ENCODE measurements at places on chromosomes 5 and 9.
A peak's percentile ranks its signal among the peaks of the same experiment; 100 is the strongest.

DNA sequence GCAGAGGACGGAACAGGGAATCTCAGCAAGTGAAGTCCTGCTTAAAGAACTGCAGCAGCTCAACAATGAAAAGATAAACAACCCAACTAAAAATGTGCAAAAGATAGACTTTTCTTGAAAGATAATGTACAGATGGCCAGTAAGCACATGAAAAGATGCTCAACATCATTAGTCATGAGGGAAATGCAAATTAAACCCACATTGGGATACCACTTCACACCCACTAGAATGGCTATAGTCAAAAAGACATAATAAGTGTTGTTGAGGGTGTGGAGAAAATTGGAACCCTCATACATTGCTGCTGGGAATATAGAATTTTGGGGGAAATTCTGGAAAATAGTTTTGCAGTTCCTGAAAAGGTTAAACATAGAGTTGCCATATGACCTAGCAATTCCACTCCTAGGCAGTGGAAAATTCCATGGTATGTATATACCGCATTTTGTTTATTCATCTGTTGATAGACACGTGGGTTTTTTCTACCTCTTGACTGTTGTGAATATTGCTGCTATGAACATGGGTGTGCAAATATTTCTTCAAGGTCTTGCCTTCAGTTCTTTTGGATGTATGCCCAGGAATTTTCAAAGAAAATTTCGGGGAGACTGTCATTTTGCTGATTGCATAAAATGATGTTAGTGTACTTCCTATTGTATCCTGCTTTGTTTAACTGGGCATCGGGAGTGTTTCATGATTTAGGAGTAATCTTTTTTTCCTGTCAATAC lies 7.2 kb downstream of the CNOT8 start:
- DNase-seq = no peak

DNA sequence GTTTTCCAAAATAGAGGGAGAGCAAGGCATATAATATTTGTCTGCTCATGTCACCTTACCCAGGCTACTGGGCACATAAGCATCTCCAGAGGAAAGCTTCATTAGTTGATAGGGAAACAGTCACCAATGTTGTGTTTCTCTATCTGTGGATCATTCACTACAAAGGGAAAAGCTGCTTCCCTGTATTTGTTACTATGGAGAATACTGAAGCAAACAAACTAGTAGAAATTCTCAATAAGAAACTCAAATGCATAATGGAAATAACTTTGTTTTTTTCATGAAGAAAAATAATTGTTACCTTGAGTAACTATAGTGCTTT lies 138.2 kb downstream of the PCSK1 start:
- DNase-seq = no peak

- peak; percentile 41 for DNase-seq
These were observed 343.0 kb downstream of the RAB3C start for GRCh38 chr5:58925627-58926540.

- DNase-seq = no peak
These were observed 97.0 kb downstream of the FBXL7 start for GRCh38 chr5:15596936-15597335.

GRCh38 chr5:55324815-55325418 lies 17.1 kb downstream of the MTREX start:
- DNase-seq = no peak

DNA sequence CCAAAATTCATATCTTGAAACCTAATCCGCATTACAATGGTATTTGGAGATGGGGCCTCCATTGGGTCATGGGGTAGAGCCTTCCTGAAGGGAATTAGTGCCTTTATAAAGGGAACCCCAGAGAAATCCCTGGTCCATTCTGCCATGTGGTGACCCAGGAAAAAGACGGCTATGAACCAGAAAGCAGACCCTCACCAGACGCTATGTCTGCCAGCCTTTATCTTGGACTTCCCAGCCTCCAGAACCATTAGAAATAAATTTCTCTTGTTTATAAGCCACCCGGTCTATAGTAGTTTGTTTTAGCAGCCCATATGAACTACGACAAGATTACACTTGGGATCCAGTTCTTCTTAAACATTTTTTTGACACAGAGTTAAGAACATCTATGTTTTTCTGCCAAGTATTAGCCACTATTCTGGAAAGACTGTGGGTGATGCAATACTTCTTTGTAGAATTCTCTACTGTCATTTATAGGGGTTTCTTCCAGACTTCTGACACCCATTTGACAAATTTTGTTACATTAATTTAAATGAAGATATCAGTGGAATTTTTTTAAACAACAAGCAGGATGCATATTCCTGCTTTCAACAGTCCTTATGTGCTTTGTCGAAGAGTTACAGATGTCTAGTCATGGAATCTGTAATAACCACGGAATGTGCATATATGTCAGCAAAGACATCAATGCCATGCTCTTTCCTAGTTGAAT lies 572.4 kb downstream of the NR2F1-AS1 start:
- DNase-seq = no peak

DNA sequence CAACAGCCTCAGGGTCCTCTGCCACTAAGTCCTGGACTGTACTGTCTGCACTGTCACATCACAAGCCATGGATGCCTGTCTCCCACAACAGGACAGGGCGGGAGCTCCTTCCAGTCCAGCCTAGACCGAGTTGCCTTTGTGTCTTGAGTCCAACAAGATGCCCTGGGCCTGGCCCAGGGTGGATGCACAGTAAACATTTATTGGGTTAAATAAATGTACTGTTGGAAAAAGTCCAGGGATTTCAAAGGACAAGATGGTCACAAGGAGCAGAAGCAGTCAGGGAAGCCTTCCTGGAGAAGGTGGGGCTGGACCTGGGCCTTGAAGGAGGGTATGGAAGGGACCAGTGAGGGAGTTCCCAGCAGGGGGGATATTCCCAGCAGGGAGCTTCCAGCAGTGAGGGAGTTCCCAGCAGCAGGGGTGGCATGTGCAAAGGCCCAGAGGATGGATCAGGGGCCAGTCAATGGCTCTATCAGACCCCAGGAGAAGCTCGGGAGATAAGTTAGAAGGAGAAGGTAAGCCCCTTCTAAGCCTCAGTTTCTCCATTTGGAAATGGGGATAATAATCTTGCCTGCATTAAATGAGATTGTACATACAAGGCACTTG lies 72.7 kb upstream of the NEURL1B start:
- no peak for DNase-seq

- DNase-seq = no peak
These were observed 813 bp upstream of the SLU7 start for GRCh38 chr5:160419458-160420330.

GRCh38 chr5:176497852-176498251 lies 39.4 kb downstream of the RNF44 start:
- no peak for DNase-seq

DNA sequence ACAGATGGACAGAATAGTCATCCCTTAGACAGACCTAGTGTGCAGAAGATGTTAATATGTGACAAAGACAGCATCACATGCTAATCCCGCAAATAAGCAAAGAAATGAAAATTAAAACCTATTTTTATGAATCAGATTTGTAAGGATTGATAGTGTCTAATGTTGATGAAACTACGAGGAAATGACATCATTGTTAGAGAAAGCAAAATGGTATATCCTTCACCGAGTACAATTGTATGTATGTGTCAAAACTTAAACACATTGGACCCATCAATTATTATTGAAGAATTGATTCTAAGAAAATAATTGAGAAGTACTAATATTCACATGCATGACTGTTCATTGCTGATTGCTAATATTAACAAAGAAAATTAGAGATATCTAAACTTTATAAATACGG lies 493.2 kb downstream of the BNC2 start:
- DNase-seq = no peak

Measured in NCI-H187 (cell line).